ENCODE measurements at places on chromosomes 3 and 15.

DNA sequence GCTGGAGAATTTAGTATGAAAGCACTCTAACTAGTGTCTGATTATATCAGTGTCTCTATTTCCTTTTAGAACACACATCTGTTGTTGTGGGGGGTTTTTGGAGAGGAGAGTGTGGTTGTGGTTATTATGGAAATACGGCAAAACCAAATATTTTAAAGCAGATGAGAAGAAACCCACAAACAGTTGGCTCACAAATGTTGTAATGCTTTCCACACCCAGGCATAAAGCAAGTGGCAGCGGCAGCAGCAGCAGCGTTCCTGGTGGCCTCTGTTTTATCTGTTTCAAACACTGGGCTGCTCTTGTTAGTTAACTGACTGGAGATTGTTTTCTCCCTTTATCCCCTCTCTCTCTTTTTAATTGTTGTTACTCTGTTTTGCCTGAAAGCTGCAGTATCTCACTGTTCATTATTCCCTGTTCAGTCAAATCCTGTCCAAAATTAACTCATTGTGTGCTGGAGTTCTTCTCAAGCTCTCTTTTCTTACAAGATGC, 1045.5 kb upstream of the NR2F2 start:
- DNase-seq, result no peak

DNA sequence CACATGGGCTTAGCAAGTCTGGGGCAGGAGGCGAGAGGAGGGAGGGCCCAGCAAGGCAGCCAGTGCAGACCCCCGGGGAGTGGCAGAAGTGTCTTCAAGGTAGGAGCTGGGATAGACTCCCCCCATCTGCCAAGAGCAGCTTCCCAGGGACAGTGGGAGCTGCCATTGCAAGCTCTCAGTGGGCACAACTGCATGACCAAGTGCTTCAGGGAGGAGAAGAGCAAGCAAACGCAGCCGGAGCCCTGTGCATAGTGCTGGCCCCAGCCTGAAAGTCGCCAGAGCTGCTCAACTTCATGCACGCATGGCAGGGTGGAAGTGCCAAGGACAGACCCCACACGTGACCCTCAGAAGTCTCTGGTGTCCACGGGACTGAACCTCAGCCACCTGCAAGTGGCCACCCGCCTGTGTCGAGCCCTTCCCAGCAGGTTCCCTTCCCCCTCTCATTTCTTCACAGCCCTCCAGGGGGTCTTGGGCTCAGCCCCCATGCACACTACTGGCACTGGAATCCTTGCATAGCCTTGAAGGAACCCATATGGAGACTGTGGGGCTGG, 89.4 kb downstream of the PLXNA1 start:
- DNase-seq, result no peak

GRCh38 chr15:26087881-26088280, 224.8 kb upstream of the ATP10A start:
- no peak for DNase-seq

DNA sequence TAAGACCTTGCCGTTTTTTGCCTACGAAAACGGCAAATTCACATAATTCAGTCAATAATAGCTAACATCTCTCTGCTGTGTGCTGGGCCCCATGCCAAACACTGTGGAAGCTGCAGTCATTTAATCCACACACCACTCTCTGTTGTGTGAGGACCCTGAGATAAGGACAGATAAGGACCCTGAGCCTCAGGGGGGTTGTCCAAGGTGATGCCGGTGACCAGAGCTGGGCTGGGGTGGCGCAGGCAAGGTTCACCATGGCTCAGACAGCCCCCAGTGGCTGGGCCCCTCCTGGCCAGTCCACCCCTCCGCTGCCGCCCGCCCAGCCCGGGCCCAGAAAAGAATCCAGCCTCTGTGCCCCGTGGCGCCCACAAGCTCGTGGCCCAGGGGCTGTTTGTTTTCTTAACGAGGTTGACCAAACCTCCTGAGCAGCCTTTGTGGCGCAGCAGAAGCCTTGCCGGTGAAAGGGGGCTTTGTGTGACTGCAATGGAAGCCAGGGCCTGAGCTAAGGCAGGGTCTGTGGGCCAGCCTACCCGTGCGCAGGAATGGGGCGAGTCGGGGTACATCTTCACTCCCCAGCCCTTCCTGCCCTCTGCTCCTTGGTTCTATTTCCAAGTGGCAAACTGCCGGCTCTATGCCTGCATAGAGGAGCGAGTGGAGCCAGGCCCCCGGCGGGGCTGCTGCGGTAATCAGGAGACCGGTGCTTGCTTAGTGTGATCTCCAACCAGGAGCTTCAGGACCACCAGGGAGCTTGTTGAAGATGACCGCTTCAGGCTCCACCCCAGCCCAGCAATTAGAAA, 4.4 kb upstream of the SNX22 start:
- no peak for DNase-seq

DNA sequence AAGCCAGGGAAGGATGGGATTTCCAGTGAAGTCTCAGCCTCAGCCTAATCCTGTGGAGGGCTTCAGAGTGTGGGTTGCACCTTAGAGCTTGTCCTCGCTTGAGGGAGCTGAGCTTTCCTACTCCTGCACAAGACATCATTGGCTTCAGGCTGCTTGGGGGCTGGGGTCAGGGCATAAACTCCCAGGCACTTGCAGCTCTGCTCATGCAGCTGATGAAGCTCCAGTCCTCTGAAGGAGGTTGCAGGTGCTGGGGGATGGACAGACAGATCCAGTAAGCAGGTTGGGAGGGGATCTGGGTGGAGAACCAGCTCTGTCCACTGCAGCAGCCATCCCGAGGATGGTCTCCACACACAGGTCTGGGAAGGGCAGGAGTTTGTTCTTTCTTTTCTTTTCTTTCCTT, 19.4 kb upstream of the POLG start:
- DNase-seq, result no peak

- DNase-seq, result no peak
These were observed 6.4 kb downstream of the IQSEC1 start for GRCh38 chr3:13066834-13067233.

DNA sequence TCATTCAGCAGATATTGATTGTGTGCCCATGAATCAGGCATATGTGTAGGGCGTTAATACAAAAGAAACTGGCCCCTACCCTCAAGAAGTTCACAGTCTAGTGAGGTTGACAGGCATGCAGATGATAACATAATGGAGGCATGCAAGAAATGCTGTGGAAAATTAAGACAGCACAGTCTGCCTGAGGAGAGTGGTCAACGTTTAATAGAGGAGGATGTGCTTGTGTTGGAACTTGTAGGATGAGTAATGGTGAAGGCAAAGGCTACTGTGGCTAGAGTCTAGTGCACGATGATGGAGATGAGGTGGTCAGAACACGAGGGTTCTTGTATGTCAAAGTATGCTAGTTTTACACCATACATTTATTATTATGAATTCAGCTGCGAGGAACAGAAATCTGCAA, 295.7 kb downstream of the SOX2 start:
- no peak for DNase-seq
